NCI-H1105 treated with DMSO at 0.1 percent for 48 hours (cell line): ENCODE measurements at places on chromosomes 2 and 18.
A peak's percentile ranks its signal among the peaks of the same experiment; 100 is the strongest.

DNA sequence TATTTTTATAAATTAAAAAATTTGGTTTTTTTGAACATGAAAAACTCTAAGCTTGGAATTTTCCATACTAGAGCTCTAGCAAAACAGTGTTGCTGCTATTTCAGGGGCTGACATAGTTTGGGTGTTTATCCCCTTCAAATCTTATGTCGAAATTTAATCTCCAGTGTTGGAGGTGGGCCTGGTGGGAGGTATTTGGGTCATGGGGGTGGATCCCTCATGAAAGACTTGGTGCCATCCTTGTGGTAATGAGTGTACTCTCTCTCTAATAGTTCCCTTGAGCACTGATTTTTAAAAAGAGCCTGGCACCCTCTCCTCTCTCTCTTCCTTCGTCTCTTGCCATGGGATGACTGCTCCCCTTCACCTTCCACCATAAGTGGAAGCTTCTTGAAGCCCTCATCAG lies 244.6 kb upstream of the UBE2E3 start:
- no peak for DNase-seq

GRCh38 chr2:183456177-183456576 lies 331.9 kb downstream of the NUP35 start:
- DNase-seq, result no peak

DNA sequence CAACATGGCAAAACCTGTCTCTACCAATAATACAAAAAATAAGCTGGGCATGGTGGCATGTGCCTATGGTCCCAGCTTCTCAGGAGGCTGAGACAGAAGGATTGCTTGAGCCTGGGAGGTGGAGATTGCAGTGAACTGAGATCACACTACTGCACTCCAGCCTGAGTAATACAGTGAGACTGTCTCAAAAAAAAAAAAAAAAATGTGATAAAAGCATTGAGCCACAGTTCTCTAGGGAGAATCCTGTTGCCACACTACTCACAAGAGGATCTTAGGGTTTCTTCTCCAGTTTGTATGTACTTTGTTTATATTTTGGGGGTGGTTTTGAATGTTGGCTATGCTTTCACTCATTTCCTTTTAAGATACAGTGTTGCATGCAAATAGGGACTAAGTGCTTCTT lies 62.0 kb downstream of the TMEM185B start:
- DNase-seq, result no peak

- DNase-seq, result peak; percentile 58
These were observed 27.9 kb upstream of the PTMA start for GRCh38 chr2:231680285-231680991.

GRCh38 chr18:7723558-7723957 lies 156.4 kb downstream of the PTPRM start:
- no peak for DNase-seq

GRCh38 chr2:143906850-143907249 lies 613.1 kb downstream of the ZEB2 start:
- DNase-seq, result no peak

DNA sequence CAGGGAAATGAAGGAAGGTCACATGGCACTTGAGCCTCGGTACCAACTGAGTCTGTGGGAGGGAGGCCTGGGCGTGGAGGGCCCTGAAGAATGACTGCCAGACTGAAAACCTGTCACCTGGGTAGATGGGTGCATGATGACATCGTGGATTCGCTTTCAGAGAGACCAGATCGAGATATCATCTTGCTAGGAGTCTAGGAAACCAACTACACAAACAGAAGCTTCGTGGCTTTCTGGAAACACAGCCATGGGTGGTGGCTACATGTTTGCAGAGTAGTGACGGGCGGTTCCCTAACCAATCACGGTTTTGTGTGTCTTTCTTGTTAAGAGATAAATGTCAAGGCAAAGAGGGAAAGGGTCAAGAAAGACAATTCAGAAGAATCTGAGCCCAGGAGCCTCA lies 155.0 kb downstream of the EIPR1 start:
- no peak for DNase-seq

GRCh38 chr2:239012228-239012627 lies 164.3 kb downstream of the TWIST2 start:
- DNase-seq, result no peak

- DNase-seq, result no peak
These were observed 111.7 kb upstream of the ZEB2 start for GRCh38 chr2:144631636-144632035.

GRCh38 chr2:55408918-55409868 lies 10.5 kb downstream of the CCDC88A start:
- no peak for DNase-seq

DNA sequence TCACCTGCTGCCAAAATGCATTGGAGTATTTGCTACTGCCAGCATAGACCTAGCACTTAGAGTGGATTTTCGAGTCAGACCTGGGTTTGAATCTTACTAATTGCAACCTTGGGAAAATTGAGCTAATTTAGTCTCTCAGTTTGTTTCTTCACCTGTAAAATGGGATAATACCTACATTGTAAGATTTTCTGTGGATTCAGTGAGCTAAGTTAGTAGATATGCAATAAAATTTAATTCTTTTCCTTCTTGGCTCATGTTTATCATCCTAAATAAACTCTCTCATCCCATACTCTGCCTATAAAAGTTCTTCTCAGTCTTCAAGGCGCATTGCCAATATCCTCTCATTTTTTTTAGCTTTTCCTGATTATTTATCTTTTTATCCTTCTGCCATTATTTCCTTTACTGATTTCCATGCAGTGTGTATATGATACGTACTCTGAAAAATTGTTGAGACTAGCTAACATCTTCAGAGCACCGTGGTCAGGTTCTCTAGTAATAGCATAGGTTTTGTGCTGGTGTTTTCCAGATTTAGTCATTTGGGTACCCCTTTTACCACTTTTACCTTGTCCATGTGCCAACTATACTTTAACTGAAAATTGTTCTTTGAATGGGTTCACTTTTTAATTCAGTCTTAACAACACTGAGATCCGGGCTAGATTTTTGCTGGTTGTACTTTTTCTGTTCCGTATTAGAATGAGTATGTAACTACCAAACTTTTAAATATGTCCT lies 7.3 kb downstream of the CEP192 start:
- no peak for DNase-seq

DNA sequence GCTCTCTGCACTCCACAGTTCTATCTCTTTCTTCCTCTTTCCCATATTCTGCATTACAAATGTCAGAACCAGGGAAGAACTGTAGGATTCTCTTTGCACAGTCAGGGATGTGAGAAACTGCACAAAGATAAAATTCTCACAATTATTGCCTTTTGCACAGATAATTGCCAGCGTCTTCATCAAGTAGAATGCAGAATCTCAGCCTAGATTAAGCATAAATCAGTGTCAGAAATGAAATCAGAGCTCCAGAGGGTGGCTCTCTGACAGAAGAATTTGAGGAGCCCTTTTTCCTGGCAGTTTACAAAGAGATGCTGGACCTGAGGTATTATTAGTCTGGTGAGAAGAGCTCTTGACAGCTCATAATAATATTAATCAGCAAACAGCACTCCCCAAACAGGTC lies 173.1 kb downstream of the PTH2R start:
- no peak for DNase-seq

- no peak for DNase-seq
These were observed 11.6 kb upstream of the NAB1 start for GRCh38 chr2:190637281-190637734.

DNA sequence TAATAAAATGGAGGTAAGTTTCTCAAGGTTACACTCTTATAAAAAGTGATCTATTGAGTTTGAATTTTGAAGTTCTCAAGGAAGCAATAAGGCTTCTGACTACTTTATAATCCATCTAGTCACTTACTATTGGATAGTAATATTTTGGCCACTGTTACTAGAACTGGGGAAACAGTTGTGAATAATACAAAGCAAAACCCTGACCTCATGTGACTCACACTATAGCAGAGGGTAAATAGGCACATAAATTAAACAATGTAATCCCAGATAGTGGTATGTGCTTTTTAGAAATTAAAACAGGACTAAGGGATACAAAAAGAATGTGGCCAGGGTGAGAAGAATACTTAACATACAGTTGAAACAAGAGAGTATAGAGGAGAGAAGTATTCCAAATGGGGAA lies 78.6 kb downstream of the CALCRL start:
- DNase-seq, result no peak

GRCh38 chr18:39350945-39351344 lies 1785.3 kb upstream of the CELF4 start:
- no peak for DNase-seq

DNA sequence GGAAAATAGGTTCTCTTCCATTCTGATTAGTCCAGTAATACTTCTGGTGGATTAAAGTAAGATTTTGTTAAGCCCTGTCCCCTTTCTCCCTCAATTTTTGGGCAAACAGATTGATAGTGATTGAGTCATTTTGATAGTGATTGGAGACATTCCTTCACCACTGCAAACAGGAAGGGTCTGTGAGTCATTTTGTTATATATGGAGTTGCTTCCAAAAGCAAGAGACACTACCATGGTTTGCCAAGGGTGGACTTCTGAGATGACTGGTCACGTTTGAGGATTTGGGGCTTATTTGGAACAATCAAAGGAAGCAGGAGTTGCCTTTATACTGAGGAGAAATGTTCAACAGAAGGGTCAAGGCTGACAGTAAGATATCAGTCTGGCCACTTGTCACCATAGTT lies 249.9 kb downstream of the PARD3B start:
- no peak for DNase-seq

DNA sequence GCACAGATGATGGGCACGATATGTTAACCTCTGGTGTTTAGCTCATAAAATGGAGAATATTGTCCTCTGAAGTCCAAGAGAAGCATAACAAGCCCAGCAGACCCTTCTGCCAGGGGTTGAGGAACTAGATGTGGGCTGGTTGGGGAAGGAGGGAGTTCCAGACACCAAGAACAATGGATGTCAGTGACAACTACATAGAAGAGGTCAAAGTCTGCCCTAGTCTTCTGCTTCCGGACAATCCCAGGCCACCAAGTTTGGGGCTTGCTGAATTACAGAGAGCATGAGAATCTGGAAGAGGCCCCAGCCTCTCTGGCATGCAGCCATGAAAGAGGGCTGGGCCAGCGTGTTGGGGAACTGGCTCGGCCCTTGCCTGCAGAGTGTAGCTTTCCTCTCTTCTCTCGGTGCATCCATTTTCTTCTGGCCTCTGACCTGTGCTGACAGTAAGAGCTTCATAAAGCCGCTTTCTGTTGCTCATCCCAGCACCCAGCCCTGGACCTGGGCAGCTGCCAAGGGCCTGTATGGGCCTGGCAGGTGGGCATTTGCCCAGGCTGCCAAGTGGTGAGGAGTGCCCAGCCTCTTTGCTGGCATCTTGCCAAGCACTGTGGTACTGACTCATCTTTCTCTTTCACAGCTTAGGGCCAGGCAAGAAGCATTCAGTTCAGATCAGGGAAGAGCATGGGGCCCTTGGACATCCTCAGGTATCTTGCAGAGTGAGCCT lies 14.6 kb upstream of the LAPTM4A start:
- DNase-seq, result peak; percentile 91

DNA sequence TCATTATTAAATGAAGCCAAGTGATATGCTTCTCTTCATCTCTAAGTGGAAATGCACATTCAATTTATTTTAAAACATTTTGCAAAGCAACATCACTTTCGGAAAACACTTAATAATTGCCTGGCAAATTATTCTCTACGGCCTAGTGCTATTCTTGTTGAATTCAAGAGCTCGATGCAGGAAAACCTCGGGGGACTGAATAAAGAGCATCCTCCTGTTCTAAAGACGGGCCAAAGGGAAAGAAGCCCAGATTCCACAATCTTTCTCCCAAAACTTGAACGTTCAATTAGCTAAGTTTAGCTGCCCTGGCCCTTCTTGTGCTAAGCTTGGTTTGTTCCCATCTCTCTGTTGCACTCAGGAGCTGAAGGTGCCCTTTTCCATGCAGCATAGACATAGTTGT lies 23.2 kb upstream of the SEH1L start:
- DNase-seq, result no peak

GRCh38 chr18:40163254-40163653 lies 1791.8 kb upstream of the PIK3C3 start:
- no peak for DNase-seq

DNA sequence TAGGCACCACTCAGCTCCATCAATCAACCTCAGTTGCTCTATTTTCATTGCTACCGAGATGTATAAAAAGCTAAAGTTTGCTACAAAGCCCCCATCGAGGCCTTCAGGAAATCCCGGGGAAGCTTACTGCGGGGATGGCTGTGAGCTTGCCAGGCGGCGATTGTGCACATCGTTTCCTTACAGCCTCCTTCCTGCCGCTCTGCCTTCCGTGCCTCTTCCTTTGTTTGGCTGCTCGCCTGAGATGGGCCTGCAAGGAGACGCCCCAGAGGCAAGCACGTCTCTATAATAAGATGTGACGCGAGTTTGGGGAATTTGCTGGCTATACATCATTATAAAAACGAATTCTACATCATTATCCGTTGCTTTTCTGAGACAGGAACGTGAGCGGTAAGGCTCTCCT lies 41.6 kb downstream of the DHRS9 start:
- no peak for DNase-seq

- no peak for DNase-seq
These were observed 478.3 kb downstream of the FBXO15 start for GRCh38 chr18:73669297-73669696.

GRCh38 chr2:42339191-42339912 lies 21.7 kb downstream of the COX7A2L start:
- no peak for DNase-seq

DNA sequence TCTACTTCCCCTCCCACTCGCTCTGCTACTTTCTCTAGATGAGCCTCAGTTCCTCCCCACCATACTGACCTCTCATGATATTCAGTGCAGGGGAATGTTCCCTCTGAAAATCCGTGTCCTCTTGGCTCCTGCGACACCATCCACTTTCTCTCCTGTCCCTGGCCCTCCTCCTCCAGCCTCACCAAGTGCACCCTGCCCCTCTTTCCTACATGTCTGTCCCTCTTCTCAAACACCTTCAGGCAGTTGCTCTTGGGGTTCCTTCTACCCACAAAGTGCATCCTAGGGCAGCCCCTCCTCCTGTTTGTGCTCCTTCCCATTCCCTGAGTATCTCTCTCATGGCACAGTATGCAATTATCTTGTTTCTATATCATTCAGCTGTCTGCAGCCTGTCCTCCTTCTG lies 246.4 kb upstream of the RAB6C start:
- no peak for DNase-seq

- DNase-seq, result no peak
These were observed 163.5 kb upstream of the TCF4 start for GRCh38 chr18:55751476-55751875.

- DNase-seq, result no peak
These were observed 38.4 kb downstream of the C1QL2 start for GRCh38 chr2:119119999-119120756.

DNA sequence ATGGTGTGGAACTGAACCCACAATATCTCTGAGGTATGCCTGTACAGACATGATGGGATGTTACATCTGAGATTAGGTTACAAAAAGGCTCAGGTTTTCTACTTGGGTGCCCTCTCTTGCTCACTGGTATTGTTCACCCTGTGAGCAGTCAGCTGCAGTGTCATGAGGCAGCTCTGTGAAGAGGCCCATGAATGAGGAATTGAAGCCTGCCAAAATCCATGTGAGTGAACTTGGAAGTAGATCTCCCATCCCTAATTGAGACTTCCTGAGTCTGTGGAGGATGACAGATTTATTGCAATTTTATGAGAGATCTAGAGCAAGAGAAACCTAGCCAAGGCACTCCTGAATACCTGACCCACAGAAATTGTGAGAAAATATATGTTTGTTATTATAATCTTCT lies 404.9 kb upstream of the ZEB2 start:
- DNase-seq, result peak; percentile 53
